ENCODE measurements at places on chromosomes 11 and 22. TPM values are rescaled to one million over a fixed set of nuclear protein-coding genes. Genes with fewer than 3 reads are reported as not detected.

OR52N5 gene
- polyA plus RNA-seq, result not detected

DNA sequence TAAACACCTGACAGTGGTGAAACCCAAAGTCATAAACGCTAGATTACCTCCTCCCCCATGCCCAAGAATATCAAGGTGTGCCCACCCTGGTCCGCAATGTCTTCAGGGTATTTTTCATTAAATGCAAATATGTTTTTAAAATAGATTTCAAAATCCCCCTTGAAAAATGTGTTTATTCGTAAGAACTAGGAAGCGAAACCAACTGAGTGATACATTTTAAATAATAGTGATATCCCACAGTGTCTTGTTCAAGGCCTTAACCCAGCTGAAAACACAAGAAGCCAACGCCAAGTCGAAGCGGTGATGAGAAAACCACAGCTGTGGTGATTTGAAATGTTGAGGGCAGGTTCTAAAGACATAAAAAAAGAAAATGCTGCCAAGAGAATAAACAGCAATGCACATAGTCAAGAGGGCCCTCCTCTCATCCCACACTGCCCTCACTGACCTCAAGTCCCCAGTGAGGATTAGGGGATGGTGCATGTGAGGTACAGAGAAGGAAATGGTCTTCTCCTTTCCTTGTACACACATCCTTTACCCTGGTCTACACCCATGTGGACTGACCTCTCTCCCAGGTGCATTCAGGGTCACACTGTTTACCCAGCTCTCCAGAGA, 25.5 kb downstream of the KCNJ1 start:
- DNase-seq, result no peak

- DNase-seq, result no peak
Observed at GRCh38 chr11:14371249-14371648, 12.3 kb upstream of the RRAS2 start.

GRCh38 chr11:34488855-34489557, 24.6 kb downstream of the ELF5 start:
- no peak for DNase-seq

Data from spleen (tissue), 13 donors.